ENCODE measurements at places on chromosomes 5 and 9.

GRCh38 chr5:149618581-149619248 is 37.4 kb downstream of the ARHGEF37 start:
- no peak for DNase-seq

DNA sequence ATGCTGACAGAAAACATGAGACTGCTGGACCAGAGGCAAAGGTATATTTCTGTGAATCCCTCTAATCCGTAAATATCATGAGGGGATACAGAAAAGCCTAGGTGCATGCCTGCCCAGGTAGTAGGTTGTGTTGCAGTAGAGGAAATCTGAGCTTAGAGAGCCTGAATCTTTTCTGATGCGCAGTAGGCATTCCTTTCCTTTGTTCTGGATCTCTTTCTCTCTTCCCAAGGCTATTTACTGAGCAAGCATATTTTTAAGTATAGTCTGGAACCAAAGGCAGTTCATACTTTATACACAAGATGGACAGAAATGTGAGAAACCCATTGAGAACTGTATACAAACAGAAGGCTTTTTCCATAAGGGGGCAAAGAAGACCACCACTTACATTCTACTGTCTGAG is 359.3 kb downstream of the TMEM161B start:
- no peak for DNase-seq

- DNase-seq = no peak
Observed at GRCh38 chr5:123478546-123478945, 33.4 kb upstream of the CSNK1G3 start.

GRCh38 chr5:121350181-121350930 is 501.3 kb upstream of the FTMT start:
- no peak for DNase-seq

GRCh38 chr5:83050723-83051340 is 26.4 kb downstream of the TMEM167A start:
- no peak for DNase-seq

DNA sequence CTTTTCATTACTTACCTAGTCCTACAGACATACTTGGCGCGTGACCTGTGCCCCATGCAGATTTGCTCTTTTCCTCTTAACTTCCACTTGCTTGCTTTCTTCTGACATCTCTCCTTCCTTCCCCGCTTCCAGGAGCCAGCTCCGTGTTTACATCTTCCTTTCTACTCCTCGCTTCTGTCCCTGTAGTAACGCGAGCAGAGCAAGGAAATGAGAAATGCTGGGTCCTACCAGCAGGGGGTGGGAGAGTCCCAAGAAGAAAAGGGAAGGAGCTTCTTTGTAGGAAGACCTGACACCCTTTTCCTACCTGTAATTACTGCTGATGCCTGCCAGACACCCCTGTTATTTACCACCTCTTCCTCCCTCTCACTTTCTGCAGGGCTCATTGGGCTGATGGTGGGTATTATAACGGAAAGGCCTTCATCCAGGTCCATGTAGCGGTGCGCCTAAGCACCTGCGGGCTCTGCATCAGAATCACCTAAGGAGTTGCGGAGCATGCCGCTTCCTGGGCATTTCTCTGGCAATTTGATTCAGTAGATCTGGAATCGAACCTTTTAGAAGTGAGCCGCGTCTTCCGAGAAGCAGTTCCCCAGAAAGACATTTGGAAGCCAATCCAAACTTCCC is 1260.8 kb upstream of the WWC1 start:
- no peak for DNase-seq

DNA sequence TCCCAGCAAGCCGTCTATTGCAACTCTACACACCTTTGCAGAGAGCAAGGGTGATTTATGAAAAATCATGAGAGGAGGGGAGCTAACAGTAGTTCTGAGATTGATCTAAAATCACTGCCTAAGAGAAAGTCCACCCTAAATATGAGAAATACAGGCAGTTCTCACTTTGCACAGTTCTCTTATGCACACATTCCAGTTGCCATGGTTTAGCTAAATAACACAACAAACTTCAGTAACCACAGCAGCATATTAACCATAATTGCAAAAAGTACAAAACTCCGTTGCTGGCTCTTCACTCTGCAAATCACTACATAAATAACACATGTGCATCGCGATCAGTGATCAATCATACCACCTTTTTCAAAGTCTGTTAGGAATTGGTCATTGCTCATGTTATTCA is 31.1 kb downstream of the PGGT1B start:
- no peak for DNase-seq

GRCh38 chr5:173535166-173535975 is 81.1 kb downstream of the BOD1 start:
- no peak for DNase-seq

- DNase-seq = no peak
Observed at GRCh38 chr9:9605681-9606080, 1007.1 kb downstream of the PTPRD start.

DNA sequence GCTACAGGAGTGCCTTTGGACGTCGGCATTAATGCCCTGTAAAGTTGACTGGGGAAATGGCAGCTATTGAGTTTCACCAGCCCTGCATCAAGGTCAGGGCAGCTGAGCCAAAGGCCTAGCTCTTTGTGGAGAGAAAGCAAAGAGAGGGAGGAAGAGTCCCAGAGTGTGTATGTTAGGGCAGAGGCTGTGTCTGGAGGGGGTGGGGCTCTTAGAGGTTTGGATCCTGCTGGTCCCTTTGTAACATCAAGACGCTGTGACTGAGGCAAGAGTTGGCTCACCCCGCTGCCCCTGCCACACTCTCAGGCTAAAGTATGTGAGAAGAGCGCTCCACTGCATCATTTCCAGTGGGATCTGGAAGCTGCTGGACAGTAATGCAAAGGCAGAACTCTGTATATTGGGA is 34.3 kb downstream of the TMOD1 start:
- no peak for DNase-seq
